ENCODE measurements at places on chromosomes 11 and 22.

GRCh38 chr22:36443198-36443770 is 38.2 kb downstream of the TXN2 start:
- no peak for DNase-seq

DNA sequence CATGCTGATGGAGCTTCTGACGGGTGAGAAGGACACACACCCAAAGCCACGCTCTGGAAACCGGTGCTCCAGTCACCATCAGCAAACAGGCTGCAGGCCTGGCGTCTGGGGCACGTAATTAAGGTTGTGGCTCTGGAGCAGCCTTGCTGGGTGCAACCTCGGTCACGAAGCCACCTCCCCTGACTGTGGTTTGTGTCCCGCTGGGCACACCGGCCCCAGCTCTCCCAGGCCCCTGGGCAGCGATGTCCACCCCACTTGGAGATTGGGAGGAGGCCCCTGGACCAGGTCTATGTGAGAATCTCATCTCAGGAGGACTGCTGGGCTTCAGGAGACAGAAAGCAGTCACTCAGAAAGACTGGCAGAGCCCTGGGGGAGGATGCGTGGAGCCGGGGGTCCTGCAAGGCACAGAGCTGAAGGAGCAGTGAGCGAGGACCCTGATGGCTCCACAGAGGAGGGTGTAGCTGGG is 631.6 kb downstream of the BRD1 start:
- DNase-seq: no peak

DNA sequence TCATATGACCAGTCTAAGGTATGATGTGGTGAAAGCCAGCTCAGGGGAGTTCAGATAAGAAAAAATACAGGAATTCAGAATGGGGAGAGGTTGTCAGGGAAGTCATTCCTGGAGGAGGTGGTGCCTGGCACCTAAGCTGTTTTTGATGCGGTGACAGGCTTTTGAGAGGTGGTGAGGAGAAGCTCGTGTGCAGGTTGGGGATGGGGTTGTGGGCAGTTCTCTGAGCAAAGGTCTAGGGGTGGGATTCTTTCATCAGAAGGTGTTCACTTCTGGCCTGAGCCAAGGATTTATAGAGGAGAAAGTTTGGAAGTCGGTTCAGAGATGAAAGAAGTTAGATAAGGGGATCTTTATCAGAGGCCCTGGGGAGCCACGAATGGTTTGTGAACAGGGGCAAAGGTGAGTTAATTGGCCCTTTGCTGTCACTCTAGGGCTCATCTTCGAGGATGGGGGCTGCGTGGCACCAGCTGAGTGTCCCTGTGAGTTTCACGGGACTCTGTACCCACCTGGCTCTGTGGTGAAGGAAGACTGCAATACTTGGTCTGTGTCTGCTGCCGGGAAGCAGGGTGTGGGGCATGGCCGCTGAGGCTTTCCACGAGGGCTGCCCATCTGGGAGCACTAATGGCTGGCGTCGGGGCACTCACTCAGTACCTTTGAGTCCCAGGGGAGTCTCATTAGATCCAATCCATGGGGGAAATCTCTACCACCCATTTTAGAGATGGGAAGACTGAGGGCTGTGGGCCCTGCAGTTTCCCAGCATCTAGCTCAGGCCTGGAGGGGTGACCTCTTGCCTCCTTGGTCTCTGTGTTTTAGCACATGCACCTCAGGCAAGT is 13.4 kb downstream of the OTOG start:
- no peak for DNase-seq

DNA sequence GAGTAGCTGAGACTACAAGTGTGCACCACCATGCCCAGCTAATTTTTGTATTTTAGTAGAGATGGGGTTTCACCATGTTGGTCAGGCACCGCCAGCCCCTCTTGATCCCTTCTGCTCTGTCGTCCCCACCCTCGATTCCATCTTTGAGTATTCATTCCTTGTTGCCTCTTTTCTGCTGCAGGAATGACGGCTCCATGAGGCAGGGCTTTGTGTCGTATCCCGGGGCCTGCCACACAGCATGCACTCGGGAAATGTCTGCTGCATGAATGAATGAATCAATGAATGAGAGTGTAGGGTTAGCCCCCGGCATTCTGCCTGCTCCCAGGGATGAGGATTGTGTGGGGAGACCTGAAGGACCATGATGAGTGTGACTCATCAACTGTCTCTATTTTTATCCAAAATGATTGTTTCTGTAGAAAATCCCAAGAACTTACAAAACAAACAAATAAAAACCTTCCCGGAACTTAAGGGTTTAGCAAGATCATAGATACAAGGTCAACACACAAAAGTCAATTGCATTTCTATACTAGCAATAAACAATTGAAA is 54.6 kb upstream of the SLC22A12 start:
- DNase-seq: no peak

DNA sequence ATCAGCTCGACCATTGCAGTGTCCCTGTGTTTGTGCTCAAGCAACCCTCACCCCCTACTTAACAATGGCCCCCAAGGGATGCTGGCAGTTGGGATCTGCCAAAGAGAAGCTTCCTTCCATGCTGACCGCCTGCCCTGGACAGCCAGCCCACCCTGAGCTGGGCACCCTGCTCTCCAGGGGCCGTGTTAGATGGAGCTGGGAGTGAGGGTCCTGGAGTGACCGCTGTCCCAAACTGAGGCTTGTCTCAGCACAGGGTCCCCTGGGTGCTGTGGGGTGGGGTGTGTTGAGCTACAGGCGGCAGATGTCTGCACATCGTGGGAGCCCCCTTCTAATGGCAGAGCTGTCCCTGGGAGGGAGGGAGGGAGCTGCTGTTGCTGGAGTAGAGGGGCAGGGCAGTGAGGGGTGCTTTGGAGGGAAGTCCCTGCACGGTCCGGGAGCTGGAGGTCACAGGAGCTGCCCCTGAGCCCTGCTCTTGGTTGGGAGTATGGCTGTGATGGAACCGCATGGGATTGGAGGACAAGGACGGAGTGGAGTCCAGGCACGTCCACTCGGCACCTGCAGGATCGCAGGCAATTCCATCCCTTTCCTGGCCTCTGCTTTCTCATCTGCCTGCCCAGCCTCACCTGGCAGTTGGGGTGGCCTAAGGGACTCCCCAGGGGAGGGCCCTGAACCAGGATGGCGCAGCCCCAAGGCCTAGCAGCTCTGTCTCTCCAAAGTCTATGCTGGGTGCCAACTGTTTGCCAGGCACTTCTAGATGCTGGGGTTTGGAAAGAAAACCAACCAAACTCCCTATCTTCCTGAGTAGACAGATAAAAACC is 126.3 kb downstream of the ARHGAP8 start:
- no peak for DNase-seq

DNA sequence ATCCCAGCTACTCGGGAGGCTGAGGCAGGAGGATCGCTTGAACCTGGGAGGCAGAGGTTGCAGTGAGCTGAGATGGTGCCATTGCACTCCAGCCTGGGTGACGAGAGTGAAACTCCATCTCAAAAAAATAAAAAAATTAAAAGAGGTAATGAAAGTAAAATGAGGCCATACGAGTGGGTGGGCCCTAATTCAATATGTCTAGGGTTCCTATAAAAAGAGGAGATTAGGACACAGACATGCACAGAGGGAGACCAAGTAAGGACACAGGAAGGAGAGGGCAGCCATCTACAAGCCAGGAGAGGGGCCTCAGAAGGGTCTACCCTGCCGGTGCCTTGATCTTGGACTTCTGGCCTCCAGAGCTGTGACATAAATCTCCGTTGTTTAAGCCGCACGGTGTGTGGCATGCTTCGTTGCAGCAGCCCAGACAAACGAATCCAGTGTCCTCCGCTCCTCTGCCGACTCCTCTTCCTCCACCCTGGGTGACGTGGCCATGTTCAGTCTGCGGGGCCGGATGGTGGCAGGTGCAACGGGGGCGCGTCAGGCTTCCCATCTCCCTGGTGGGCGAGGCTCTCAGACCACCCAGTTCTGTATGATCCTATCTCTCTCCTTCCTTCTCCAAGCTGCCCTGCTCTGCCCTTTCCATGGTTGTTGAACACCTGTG is 51.6 kb upstream of the PARVG start:
- DNase-seq: no peak

- no peak for DNase-seq
These were observed 29.2 kb upstream of the PDE2A start for GRCh38 chr11:72703267-72704008.

DNA sequence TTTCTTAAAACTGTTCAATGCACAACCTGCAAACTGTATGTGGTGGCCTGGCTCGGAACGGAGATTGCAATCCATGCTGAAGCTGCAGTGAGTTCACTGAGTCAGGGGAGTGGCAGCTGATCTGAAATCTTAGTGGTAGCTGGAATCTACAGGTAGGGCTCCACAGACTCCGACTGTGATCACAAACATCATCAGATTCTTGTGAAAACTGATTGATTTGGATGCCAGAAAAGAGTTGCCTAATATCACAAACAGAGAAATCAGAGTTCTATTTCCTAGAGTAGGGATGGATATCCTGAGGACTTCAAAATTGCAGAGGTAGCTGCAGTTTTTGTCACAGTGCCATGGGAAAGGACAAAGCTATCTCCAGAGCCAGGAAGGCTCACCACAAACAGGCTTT is 57.5 kb upstream of the SC5D start:
- no peak for DNase-seq

- no peak for DNase-seq
These were observed 880.6 kb downstream of the NTM start for GRCh38 chr11:132251061-132251460.

- no peak for DNase-seq
These were observed 7.5 kb upstream of the PPFIA1 start for GRCh38 chr11:70262951-70263350.

DNA sequence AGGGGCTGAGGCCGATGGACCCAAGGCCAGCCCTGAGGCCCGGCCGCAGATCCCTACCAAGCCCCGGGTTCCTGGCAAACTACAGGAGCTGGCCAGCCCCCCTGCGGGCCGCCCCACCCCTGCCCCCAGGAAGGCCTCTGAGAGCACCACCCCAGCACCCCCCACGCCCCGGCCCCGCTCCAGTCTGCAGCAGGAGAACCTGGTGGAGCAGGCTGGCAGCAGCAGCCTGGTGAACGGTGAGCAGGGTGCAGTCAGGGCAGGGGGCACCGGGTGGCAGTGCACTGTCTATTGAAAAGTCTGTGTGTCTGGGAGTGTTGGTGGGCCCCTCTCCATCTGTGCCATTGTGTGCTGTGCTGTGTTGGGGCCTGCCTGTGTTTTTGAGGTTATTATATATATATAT is 16.1 kb downstream of the MICALL1 start:
- DNase-seq: no peak

DNA sequence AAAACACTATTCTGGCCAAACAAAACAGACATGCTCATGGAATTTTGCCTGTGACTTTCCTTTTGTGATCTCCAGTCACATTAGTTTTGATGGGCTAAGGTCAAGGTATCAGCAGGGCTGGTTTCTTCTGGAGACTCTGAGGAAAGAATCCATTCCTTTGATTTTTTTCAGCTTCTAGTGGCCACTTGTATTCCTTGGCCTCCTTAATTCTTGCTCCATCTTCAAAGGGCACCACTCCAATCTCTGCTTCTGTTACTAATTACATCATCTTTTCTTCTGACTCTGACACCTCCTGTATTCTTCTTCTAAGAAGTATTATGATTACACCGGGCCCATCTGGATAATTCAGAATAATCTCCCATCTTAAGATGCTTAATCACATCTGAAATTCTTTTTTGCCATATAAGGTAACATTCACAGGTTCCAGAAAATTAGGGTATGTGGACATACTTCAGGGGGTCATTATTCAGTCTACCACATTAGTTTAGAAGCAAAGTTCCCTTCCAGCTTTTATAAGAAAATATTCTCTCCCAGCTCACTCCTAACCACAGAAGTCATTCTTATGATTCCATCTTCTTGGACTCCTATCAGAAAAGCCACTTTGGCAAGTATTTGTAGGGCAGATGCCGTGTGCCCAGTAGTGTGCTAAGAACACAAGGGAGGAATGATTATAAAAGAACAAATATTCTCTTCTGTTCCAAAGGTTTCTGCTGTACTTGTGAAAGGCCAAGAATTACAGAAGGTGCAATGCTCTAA is 56.4 kb upstream of the FSHB start:
- no peak for DNase-seq

DNA sequence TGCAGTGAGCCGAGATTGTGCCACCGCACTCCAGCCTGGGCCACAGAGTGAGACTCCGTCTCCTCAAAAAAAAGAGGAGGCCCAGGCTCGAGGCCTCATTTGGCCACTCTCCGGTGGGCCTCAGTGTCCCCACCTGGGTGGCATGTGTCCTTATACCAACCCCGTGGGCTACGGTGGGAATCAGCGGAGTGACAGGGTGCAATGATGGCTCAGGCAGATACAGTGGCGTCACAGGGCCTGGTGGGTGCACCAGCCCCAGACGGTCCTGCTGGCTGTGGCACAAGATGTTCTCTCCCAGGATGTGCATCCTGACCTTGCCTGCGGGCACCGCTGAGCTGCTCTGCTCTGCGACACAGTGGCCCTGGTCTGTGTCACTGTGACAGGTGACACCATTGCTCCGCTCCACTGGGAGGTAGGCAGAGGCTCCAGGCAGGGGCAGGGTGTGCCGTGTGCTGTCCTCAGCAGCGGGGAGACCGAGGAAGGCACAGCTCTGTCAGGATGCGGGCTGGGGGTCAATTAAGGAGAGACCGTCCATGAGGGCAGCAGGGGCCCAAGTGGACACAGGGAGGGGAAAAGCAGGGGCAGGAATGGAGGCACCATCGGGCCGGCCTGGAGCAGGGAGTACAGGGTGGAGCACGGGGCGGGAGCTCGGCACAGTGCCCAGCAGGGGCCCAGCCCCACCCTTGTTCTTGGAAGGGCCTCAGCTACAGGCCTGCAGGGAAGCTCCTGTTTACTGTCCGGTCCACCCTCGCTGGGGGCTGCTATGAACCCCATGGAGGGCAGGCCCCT is 21.7 kb upstream of the TH start:
- no peak for DNase-seq

- DNase-seq: no peak
These were observed 21.7 kb downstream of the CAVIN3 start for GRCh38 chr11:6298605-6299004.

GRCh38 chr22:38946771-38947170 is 10.6 kb upstream of the APOBEC3A start:
- no peak for DNase-seq

DNA sequence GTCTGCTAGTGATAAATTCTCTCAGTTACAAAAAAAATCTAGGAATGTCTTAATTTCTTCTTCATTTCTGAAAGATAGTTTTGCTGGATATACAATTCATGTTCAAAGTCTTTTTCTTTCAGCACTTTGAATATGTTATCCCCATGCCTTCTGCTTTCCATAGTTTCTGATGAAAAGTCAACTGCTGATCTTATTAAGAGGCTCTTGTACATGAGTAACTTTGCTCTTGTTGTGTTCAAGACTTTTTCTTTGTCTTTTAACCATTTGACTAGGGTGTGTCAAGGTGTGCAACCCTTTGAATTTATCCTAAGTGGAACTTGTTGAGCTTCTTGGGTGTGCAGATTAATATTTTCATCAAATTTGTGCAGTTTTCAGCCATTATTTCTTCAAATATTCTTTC is 22.1 kb upstream of the ACCSL start:
- no peak for DNase-seq
